Kidney (tissue), 22 donors: ENCODE measurements at places on chromosomes 4 and X. TPM values are rescaled to one million over a fixed set of nuclear protein-coding genes. Genes with fewer than 3 reads are reported as not detected.

GRCh38 chr4:3791910-3792542 lies 25.8 kb downstream of the ADRA2C start:
- peak; percentile 87 for DNase-seq
- H3K4me3 ChIP-seq: no peak overlapping the region
- no peaks in the 10 kb centered on the region for H3K27me3 ChIP-seq

- H3K4me3 ChIP-seq: peak overlapping the region; percentile 74
- H3K4me1 ChIP-seq: no peaks in the 10 kb centered on the region
- no peak for DNase-seq
- no peaks in the 10 kb centered on the region for H3K36me3 ChIP-seq
Observed at GRCh38 chrX:149630681-149631233, 835 bp downstream of the TMEM185A start.

GRCh38 chrX:43121637-43122036 lies 343.7 kb upstream of the PPP1R2C start:
- no peaks in the 10 kb centered on the region for H3K27me3 ChIP-seq
- no peak overlapping the region for H3K27ac ChIP-seq
- H3K4me3 ChIP-seq: no peak overlapping the region
- H3K36me3 ChIP-seq: no peaks in the 10 kb centered on the region

GRCh38 chr4:179328627-179329026 lies 1886.4 kb upstream of the AGA start:
- no peaks in the 10 kb centered on the region for H3K36me3 ChIP-seq
- H3K4me3 ChIP-seq: no peak overlapping the region
- no peak overlapping the region for H3K27ac ChIP-seq
- no peaks in the 10 kb centered on the region for H3K4me1 ChIP-seq
- no peaks in the 10 kb centered on the region for H3K27me3 ChIP-seq

GRCh38 chr4:25884031-25884782 lies 21.4 kb upstream of the SEL1L3 start:
- H3K27ac ChIP-seq: no peak overlapping the region
- no peak for DNase-seq
- H3K27me3 ChIP-seq: no peaks in the 10 kb centered on the region
- no peaks in the 10 kb centered on the region for H3K36me3 ChIP-seq
- H3K4me1 ChIP-seq: no peaks in the 10 kb centered on the region

DNA sequence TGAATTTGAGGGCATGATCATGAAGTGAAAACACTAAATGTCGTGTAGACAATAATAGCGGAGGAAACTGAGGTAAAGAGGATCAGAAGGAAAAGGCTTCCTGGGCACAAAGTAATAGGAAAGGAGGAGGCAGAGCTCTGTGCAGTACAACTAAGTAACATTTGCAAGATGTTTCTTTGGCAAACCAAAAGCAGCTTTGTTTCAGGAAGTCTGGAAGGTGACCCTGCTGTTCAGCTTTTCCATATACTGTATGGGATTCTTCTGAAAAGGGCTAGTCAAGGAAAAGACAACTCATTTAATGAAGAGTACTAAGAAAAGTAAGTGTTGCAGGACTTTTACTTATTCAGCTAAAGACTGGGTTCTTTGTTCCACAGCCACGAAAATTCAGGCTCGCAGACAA lies 463.1 kb downstream of the PCDH7 start:
- no peaks in the 10 kb centered on the region for H3K27me3 ChIP-seq
- no peaks in the 10 kb centered on the region for H3K36me3 ChIP-seq

GRCh38 chrX:55142206-55142918 lies 53.5 kb downstream of the PAGE2 start:
- H3K4me1 ChIP-seq: peaks cover 6% of the 10 kb centered on the region
- H3K4me3 ChIP-seq: no peak overlapping the region
- no peaks in the 10 kb centered on the region for H3K27me3 ChIP-seq
- peak overlapping the region; percentile 51 for H3K27ac ChIP-seq
- peak; percentile 54 for DNase-seq

- H3K27ac ChIP-seq: no peak overlapping the region
- no peaks in the 10 kb centered on the region for H3K4me1 ChIP-seq
- H3K4me3 ChIP-seq: no peak overlapping the region
- no peak for DNase-seq
- H3K27me3 ChIP-seq: no peaks in the 10 kb centered on the region
Observed at GRCh38 chr4:44479731-44480130, 31.1 kb upstream of the KCTD8 start.

DNA sequence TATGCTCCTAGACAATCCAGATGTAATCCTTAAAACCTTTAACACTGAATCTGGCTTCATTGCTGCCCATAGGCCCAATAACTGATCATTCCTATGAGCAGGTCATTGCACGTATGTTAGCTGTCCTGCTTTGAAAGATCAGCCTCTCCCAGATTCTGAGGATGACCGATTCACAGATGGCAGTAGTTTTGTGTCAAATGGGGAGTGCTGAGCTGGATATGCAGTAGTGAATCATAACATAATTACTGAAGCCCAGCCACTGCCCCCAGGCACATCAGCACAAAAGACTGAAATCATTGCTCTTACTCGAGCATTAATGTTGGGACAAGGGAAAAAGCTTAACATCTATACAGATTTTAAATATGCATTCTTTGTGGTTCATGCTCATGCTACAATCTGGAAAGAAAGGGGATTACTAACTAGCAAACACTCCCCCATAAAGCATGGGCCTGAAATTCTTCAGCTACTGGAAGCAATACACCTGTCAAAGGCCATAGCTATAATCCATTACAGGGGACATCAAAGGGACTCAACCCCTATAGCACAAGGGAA lies 16.4 kb upstream of the ZNF280C start:
- no peaks in the 10 kb centered on the region for H3K36me3 ChIP-seq
- no peak overlapping the region for H3K4me3 ChIP-seq
- H3K27me3 ChIP-seq: no peaks in the 10 kb centered on the region
- H3K4me1 ChIP-seq: no peaks in the 10 kb centered on the region

GRCh38 chr4:38523524-38524448 lies 140.2 kb upstream of the KLF3 start:
- H3K4me1 ChIP-seq: no peaks in the 10 kb centered on the region
- H3K27me3 ChIP-seq: no peaks in the 10 kb centered on the region
- no peak for DNase-seq
- H3K4me3 ChIP-seq: no peak overlapping the region
- no peak overlapping the region for H3K27ac ChIP-seq
- H3K36me3 ChIP-seq: no peaks in the 10 kb centered on the region

DNA sequence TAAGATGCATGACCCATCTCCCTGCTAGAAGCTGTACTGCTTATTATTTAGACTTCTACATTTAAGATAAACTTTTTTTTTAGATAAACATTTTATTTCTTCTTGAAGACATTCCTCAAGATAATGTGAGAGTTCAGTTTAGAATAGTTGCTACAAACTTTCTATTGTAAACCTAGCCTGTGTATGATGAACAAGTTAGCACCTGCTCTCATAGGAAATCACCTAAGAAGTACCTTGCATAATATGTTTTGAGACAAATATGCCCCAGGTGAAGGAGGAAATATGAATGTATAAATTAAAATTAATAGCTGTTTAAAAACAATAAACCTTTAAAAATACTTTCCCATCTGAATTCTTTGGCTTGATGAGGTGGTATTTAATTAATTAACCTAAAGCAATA lies 35.6 kb downstream of the RASGEF1B start:
- no peak for DNase-seq
- no peak overlapping the region for H3K4me3 ChIP-seq
- no peaks in the 10 kb centered on the region for H3K27me3 ChIP-seq
- no peaks in the 10 kb centered on the region for H3K4me1 ChIP-seq
- peaks cover 8% of the 10 kb centered on the region for H3K36me3 ChIP-seq
- no peak overlapping the region for H3K27ac ChIP-seq

- peak; percentile 91 for DNase-seq
- no peaks in the 10 kb centered on the region for H3K36me3 ChIP-seq
- no peaks in the 10 kb centered on the region for H3K27me3 ChIP-seq
- H3K4me1 ChIP-seq: no peaks in the 10 kb centered on the region
Observed at GRCh38 chr4:138090150-138090917, 151.8 kb downstream of the SLC7A11 start.

DNA sequence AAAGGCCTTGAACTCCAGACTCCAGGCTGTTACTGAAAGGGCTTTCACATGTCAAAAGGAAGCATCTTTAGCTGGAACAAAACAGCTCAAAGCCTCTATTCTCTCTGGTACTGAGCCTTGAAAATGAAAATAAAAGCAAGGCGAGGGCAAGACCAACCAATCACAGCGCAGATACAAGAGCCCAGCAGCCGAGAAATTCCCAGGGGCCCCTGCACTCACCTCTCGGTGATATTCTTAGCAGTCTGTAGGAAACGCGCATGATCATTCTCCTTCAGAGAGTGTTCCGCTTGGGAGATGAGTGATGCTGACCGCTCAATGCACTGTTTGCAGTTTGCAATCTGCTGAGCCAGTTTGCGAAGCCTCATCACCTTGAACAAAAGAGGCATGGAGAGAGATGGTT lies 138.1 kb downstream of the MID1 start:
- no peak overlapping the region for H3K4me3 ChIP-seq
- peaks cover 3% of the 10 kb centered on the region for H3K4me1 ChIP-seq
- DNase-seq: no peak
- H3K36me3 ChIP-seq: no peaks in the 10 kb centered on the region
- peak overlapping the region; percentile 68 for H3K27ac ChIP-seq

- H3K27me3 ChIP-seq: no peaks in the 10 kb centered on the region
- no peak overlapping the region for H3K4me3 ChIP-seq
- H3K36me3 ChIP-seq: no peaks in the 10 kb centered on the region
- H3K4me1 ChIP-seq: no peaks in the 10 kb centered on the region
- H3K27ac ChIP-seq: no peak overlapping the region
Observed at GRCh38 chr4:93983140-93983539, 154.6 kb downstream of the ATOH1 start.

- H3K27ac ChIP-seq: peak overlapping the region; percentile 85
- H3K4me1 ChIP-seq: peaks cover 7% of the 10 kb centered on the region
- peaks cover 3% of the 10 kb centered on the region for H3K36me3 ChIP-seq
- DNase-seq: peak; percentile 58
- peak overlapping the region; percentile 73 for H3K4me3 ChIP-seq
- H3K27me3 ChIP-seq: no peaks in the 10 kb centered on the region
Observed at GRCh38 chr4:88522702-88523324, 763 bp downstream of the PYURF start.

- H3K27me3 ChIP-seq: peaks cover 2% of the 10 kb centered on the region
- H3K36me3 ChIP-seq: no peaks in the 10 kb centered on the region
- no peaks in the 10 kb centered on the region for H3K4me1 ChIP-seq
- DNase-seq: no peak
Observed at GRCh38 chrX:118221733-118222132, 105.1 kb upstream of the KLHL13 start.

GRCh38 chr4:95510145-95510544 lies 38.6 kb downstream of the UNC5C start:
- no peaks in the 10 kb centered on the region for H3K36me3 ChIP-seq
- no peak for DNase-seq
- H3K4me3 ChIP-seq: no peak overlapping the region
- H3K27me3 ChIP-seq: no peaks in the 10 kb centered on the region
- no peaks in the 10 kb centered on the region for H3K4me1 ChIP-seq

GRCh38 chrX:21524008-21524407 lies 134.1 kb downstream of the KLHL34 start:
- H3K4me3 ChIP-seq: no peak overlapping the region
- no peak overlapping the region for H3K27ac ChIP-seq
- H3K27me3 ChIP-seq: no peaks in the 10 kb centered on the region
- H3K4me1 ChIP-seq: no peaks in the 10 kb centered on the region
- no peaks in the 10 kb centered on the region for H3K36me3 ChIP-seq

- H3K27ac ChIP-seq: no peak overlapping the region
- H3K36me3 ChIP-seq: no peaks in the 10 kb centered on the region
- no peak for DNase-seq
- H3K4me3 ChIP-seq: no peak overlapping the region
- no peaks in the 10 kb centered on the region for H3K4me1 ChIP-seq
- no peaks in the 10 kb centered on the region for H3K27me3 ChIP-seq
Observed at GRCh38 chrX:136546371-136546781, 14.4 kb downstream of the VGLL1 start.

DNA sequence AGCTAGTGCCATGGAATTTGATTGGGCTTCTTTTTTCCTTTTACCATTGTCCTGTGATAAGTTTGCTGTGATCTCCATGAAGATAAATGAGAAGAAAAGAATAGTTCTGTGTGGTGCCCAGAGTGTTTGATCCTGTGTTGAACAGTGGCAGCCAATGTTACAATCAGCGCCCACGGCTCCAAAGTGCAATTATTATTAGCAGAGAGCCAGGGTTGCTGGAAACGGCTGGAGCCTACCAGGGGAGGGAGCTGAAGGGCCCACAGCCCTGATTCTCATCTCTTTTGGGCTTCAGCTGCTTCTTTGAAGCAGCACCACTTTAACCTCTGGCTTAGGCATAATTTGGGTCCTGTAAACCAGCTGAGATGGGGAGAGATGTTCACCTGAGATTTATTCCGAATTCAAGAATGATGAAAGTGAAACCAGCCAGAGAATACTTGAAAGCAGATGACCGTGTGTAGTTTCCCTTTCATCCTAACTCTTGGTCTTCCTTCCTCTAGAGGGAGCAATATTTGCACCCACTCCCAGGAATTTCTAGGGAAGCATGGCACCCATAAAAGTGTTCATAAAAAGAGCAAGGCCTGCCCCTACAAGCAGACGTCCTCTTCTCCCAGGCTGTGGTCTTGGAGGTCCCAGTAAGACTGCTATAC lies 298.3 kb downstream of the EVC2 start:
- no peak for DNase-seq
- no peaks in the 10 kb centered on the region for H3K27me3 ChIP-seq
- H3K4me3 ChIP-seq: no peak overlapping the region
- no peaks in the 10 kb centered on the region for H3K36me3 ChIP-seq

DNA sequence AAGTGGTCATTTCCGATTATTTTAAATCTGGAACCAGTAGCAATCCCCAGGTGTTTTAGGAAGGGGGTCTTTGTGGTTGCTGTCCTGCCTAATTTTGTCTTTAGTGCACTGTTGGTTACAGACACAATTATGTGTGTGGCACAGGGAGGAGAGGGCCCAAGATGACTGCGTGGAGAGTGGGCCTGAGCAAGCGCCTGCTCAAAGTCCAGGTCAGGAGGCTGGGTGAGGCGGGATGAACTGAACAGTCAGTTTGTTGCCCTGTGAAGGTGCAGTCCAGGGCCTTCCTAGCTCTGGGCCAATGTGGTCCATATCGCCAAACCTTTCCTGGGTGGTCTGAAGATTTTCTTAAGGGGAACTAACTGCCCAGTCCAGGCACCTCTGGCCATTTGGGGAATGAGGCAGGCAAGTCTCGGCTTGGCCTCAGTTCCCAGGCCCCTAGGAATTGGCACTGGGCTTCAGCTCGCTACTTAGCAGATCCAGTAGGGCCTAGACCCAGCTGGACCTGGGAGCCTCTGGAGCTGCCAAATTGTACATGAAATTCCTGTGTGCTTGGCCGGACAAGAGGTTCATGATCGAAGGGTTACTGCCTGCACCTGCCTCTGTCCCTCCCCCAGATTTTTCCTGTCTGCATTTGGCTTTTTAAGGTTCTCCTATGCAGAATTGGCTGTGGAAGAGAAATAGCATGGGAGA lies 47.6 kb downstream of the ANAPC4 start:
- no peak for DNase-seq
- H3K27me3 ChIP-seq: no peaks in the 10 kb centered on the region
- no peak overlapping the region for H3K27ac ChIP-seq
- H3K4me3 ChIP-seq: no peak overlapping the region
- no peaks in the 10 kb centered on the region for H3K36me3 ChIP-seq

Gene MAGEB1
- not detected for total RNA-seq

Gene PPEF1
- total RNA-seq: 0.63 TPM

Gene PSAPL1
- not detected for total RNA-seq

Gene FGB
- total RNA-seq: 42.5 TPM

Gene HTR2C
- not detected for total RNA-seq

Gene AFP
- not detected for total RNA-seq

Gene UGT2A1
- not detected for total RNA-seq

Gene DAPP1
- 10.1 TPM for total RNA-seq

Gene DOK7
- total RNA-seq: 7.0 TPM

Gene ERVMER34-1
- total RNA-seq: 1.8 TPM

Gene DIAPH2
- total RNA-seq: 15.0 TPM

Gene TEX13D
- total RNA-seq: not detected

Gene FAM236D
- total RNA-seq: not detected
